ENCODE measurements at places on chromosomes 13 and 19.

DNA sequence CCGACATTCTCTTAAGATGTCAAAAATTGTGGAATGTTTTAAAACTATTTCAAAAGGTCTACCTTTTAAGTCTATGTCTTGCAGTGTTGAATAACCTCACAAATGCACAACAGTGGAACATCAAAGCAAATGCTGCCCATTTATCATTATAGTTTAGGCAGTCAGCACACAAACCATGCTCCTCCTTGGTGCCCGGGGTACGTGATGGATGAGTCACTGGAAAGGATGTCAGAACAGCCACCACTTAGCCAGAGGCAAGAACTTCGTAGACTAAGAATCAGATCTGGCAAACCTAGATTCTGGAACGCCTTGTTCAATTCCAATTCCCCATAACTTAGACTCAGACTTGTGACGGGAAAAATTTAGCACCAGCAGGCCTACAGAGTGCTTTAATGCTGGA is 343.6 kb downstream of the FGF9 start:
- no peak for DNase-seq

DNA sequence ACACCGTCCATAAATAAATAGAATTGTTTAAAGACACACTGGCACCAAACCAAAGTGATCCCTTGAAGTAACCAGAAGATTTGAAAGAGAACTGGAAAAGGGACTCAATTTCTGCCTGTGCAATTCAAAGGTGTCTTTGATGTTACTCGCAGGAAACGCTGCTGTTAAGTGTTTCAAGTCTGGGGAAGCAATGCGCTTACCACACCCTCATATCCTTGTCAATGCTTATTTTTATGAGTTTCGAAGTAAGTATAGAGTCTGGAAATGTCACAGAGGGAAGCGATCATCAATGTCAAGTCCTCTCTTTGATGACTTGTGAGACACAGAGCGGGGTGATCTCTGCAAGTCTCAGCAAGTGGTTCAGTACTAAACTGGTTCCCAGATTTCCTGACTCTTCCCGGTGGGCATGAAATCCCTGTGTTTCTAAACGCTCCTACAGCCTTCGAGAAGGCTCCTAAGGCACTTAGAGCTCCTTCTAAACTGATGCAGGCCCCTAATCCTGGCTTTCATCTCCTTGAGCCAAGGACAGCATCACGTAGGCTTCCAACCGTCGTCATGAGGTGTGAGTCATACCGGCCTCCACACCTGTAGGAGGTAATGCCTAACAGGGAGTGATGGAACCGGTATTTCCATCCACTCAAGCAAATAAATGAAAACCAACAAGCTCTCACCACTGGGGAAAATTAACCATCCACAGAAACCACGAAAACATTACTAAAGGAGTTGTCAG is 22.8 kb downstream of the SYDE1 start:
- DNase-seq: no peak

GRCh38 chr19:19909654-19910053 is 8.9 kb downstream of the ZNF93 start:
- no peak for DNase-seq

DNA sequence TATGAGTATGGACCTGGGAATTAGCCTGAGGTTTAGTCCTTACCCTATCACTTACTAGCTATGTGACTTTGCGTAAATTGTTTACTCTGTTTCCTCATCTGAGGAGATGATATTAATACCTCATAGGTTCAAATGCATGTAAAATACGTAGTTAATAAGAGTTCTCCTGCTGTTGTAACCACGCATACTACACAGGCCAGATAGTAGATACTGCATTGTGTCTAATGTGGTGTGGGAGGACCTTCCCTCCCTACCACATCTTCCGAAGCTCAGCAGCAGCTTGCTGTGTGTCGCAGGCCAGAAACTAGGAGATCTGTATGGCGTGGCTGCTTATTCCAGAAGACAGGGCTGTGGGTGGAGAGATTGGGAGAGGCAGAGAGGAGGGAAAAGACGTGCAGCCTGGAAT is 23.0 kb downstream of the GTF2F2 start:
- DNase-seq: no peak

GRCh38 chr13:48784916-48785548 is 131.3 kb downstream of the CYSLTR2 start:
- DNase-seq: no peak

DNA sequence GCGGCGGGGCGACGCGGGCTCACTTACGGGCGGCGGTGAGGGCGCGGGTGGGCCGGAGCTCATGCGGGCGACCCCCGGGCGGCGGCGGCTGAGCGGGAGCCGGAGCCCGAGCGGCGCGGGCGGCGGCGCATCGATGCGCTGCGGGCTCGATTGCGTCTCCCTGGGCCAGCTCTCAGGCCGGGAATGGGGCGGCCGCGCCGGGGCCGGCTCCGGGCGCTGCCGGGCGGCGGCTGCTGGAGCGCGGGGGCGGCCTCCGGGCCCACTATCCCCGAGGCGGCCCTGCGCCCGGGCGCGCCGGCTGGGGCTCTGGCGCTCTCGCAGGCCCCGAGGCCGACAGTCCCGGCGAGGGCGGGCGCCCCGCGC is 1.4 kb upstream of the TSHZ3 start:
- no peak for DNase-seq

- DNase-seq: no peak
Observed at GRCh38 chr19:11405846-11406643, 13.1 kb downstream of the RGL3 start.

DNA sequence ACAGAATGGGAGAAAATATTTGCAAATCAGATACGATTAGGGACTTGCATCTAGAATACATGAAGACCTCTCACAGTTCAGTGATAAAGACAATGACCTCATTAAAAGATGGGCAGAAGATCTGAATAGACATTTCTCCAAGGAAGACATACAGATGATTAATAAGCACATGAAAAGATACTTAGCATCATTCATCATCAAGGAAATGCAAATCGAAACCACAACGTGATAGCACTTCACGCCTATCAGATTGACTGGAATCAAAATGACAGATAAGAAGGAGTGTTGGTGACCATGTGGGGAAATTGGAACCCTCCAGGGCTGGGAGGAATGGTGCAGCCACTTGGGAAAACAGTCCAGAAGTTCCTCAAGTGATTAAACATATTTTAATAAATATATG is 25.8 kb downstream of the CFAP97D2 start:
- DNase-seq: no peak

DNA sequence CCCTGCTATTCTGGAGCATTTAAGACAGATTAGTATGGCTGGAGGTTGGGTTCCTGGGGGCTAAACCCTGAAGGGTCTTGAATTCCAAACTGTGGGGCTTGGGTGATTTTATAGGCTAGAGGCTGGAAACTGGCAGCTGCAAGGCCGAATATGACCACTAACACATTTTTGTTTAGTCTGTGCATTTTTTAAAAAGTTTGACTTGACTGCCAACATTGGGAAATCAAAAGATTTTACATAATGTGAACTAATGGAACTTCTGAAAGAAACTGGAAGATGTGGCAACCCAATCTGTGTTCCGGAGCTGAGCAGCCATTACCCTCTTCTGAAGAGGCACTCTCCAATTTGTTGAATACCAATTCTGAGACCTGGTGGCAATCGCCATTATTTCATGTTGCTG is 5.1 kb downstream of the ZNF784 start:
- no peak for DNase-seq

DNA sequence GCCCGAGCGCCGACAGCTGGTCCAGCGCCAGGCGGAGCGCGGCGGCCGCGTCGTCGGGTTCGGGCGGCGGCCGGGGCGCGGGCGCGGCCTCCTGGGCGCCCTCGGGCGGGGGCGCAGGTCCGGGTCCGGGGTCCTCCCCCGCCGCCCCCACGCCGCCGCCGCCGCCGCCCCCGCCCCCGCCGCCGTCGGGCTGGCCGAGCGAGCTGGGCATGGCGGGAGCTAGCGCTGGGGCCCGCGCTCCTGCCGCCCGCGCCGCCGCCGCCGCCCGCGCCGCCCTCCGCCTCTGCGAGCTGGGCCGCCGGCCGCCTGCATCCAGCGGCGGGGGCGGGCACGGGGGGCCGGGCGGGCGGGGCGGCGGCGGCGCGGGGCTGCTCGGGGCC is 287 bp downstream of the MEX3D start:
- no peak for DNase-seq
